ENCODE measurements at places on chromosomes 1 and 21. TPM values are rescaled to one million over a fixed set of nuclear protein-coding genes. Genes with fewer than 3 reads are reported as not detected.

DNA sequence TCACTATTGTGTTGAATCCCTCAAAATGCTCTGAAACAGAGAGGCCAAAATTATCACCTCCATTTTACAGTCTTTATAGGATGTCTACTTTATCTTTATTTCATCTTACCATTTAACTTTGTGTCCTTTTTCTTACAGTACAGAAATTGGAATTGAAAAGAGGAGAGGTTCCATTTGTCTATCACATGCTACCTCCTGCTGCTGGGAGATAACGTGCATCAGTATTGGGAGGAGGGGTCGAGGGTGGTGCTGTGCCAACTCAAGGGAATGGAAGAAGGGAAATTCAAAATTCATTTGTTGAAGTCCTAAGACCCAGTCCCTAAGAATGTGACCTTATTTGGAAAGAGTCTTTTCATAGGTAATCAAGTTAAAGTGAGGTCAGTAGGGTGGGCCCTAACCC is 85.3 kb downstream of the HHIPL2 start:
- no peak for DNase-seq

GRCh38 chr1:199669916-199670315 is 357.6 kb upstream of the NR5A2 start:
- DNase-seq: no peak

GRCh38 chr1:89529196-89529595 is 4.6 kb downstream of the LRRC8B start:
- DNase-seq: no peak

GRCh38 chr21:44294391-44295162 is 5.3 kb upstream of the PFKL start:
- peak; percentile 42 for DNase-seq

GRCh38 chr1:85279458-85280080 is 3.1 kb upstream of the BCL10 start:
- no peak for DNase-seq

GRCh38 chr21:39660191-39660980 is 47.6 kb downstream of the B3GALT5 start:
- DNase-seq: no peak

GRCh38 chr1:202858331-202858730 is 30.6 kb downstream of the RABIF start:
- DNase-seq: no peak

ACTN2 gene
- total RNA-seq: 2.4 TPM

RCC1 gene
- 21.3 TPM for total RNA-seq

GRCh38 chr1:229124520-229125124 is 146.3 kb upstream of the RAB4A start:
- no peak for DNase-seq

DNA sequence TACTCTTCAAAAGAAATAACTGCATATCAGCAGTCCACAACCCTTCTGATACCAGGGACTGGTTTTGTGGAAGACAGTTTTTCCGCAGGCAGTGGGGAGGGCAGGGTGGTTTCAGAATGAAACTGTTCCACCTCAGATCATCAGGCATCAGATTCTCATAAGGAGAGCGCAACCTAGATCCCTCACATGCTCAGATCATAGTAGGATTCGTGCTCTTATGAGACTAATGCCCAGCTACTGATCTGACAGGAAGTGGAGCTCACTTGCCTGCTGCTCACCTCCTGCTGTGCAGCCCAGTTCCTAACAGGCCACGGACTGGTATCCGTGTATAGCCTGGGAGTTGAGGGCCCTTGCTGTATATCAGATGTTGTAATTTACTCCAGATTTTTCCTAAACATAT is 11.5 kb downstream of the RO60 start:
- DNase-seq: no peak

S100A3 gene
- 2.7 TPM for total RNA-seq

DNA sequence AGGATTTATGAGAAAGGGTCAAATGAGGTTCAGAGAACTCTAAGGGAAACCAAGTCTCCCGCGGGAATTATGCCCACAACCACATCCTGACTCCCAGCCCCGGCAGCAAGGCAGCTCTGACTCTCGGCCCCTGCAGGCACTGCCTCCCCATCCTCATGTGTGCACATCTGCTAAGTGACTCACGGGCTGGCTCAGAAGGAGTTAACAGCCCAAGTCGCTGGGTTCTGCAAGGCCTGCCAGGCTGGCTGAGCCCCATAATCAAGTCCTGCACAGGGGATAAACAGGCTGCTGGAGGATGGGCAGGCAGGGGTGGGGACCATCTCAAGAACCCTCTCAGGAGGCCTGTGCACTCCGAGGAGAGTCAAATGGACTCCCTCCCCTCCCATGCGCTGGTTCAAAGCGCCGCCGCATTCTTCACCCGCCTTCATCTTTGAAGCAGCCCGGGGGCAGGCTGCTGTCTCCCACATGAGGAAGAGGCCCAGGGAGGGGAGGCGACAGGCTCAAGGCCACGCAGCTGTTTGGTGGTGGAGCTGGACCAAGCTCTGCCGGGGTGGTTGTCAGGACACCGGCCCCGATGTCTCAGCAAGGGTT is 344.3 kb downstream of the MATN1 start:
- DNase-seq: no peak

- DNase-seq: no peak
Measured at GRCh38 chr21:45328198-45329091, 40.8 kb upstream of the POFUT2 start.

GRCh38 chr1:12152113-12152891 is 14.5 kb upstream of the TNFRSF1B start:
- no peak for DNase-seq

DNA sequence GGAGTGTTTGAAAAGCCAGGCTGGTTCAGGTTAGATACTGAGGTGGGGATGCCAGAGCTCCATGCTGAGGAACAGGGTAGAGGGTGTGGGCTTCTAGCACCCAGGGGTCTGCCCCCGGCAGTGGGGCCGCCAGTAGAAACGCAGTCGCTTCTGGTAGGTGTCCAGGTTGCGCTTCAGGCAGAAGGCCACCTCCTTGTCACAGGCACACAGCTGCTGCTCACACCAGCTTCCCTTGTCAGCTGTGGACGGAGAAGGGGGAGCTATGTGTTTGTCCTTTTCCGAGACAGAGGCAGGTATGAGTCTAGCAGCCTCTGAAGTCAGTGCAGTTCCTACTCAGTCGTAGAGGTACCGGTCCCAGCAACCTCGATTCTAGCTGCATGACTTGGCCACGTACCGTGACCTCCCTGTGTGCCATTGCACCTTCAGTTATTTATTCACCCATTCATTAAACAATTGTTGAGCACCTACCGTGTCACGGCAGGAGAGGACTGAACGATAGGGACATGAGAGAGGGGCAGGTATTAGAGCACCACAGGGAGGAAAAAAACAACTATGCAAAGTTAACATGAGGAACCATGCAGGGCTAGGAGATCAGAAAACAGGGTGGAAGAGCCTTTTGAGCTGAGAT is 5.2 kb downstream of the PLA2G2D start:
- no peak for DNase-seq

- no peak for DNase-seq
Measured at GRCh38 chr1:13701271-13701640, 1.3 kb downstream of the PRDM2 start.

ZBTB48 gene
- total RNA-seq: 9.9 TPM

DNA sequence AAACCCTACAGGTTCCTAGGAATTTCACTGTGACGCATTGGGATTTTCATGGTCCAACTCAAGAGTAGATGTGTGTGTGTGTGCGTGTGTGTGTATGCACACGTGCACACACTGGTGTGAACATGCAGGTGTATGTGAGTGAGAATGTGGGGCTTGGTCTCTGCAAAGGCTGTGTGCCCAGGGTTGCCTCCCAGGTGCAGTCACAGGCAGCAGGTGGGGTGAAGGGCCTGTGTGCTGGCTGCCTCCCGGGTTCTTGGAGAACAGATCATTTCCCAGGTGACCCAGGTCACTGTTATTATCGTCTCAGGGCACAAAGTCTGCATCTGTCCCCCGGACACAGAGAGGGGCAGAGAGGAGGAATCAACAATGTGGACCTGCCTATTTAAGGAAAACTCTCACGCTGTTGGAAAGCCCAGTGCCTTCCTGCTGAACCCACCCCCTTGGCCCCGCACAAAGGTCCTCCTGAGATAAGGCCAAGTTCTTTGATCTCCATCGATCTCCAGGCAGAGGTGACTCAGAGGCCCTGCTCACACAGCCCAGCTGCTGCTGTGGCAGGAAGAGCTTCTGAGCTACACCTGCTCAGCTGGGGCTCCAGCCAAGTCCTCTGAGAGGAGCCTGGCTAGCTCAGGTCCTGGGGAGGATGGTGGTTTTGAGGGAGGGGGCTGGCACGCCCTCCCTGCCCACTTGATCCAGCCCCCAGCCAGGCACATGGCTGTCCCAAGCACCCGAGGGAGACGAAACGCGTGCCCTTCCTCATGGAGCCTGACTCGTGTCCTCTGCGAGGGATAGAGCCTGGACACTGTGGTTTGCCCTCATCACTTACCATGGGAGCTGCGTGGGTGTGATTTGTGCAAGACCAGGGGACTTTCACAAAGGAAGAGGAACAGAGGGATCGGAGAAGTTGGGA is 134.0 kb upstream of the ARHGEF16 start:
- DNase-seq: no peak

GRCh38 chr1:204503122-204503912 is 8.7 kb upstream of the PIK3C2B start:
- no peak for DNase-seq

DNA sequence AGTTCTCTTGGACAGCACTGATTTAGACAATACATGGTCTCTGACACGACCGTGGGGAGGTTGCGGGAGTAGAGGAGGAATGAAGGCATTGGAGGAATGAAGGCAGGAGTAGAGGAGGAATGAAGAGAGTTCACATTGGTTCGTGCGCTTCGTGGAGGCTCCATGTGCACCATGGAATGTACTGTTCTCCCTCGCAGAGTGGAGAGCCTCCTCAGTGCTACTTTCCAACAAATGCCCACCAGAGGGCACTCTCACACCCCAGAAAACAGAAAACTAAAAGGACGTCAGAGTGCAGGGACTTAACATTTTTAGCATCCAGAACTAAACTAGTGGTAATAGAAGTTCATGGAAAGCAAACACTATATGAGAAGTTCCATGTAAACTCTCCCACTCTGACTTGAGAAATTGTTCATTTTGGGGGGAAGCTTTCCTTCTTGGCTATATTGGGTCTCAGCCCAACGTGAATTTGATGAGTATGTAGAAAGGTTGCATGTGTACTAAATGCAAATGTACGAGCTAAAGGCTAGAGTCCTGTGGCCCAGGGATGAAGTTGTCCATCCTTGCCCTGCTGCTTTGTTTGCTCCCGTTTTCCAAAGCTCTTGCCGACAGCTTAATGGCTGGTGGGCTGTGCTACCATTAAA is 211.6 kb downstream of the LMX1A start:
- DNase-seq: peak; percentile 35

CD1E gene
- total RNA-seq: 0.44 TPM

NBPF20 gene
- 2.3 TPM for total RNA-seq

DNA sequence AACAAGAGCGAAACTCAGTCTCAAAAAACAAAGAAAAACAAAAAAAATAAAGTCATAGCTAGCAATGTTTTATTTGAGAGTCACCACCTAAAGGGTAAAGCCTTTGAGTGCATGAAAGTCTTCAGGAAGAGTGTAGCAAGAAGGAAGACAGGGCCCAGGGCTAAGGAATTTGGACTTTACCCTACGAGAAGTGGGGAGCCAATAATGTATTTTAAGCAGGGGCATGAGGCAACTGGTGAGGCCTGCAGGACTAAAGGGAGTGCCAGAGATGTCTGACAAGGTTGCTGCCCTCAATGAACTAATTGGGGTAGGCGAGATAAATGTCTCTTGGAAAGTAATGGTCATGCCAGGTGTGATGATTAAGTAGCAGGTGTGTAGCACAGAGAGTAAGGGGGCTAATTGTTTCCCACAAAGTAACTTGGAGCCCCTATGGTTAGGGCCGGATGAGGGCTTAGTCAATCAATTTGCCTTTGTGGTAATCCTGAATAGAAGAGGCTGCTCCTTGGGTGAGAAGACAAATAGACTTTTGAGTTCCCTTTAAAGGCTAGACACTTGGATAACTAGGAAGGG is 31.6 kb upstream of the CACNA1E start:
- no peak for DNase-seq

- DNase-seq: no peak
Measured at GRCh38 chr21:26115305-26115704, 55.3 kb downstream of the APP start.

DNA sequence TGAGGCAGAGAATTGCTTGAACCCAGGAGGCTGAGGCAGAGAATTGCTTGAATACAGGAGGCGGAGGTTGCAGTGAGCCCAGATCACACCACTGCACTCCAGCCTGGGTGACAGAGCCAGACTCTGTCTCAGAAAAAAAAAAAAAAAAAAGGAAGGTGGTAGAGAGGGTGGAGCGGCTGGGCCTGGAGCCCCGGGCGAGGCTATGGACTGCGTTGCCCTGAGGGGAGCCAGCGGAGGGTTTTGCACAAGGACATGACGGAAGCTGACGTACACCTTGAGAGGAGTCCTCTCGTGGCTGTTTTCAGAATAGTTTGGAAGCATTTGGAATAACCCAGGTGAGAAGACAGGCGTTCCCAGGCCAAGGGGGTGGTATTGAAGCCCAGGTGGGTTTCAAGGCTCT is 6.9 kb upstream of the FBLIM1 start:
- no peak for DNase-seq

GOLT1A gene
- total RNA-seq: not detected

DNA sequence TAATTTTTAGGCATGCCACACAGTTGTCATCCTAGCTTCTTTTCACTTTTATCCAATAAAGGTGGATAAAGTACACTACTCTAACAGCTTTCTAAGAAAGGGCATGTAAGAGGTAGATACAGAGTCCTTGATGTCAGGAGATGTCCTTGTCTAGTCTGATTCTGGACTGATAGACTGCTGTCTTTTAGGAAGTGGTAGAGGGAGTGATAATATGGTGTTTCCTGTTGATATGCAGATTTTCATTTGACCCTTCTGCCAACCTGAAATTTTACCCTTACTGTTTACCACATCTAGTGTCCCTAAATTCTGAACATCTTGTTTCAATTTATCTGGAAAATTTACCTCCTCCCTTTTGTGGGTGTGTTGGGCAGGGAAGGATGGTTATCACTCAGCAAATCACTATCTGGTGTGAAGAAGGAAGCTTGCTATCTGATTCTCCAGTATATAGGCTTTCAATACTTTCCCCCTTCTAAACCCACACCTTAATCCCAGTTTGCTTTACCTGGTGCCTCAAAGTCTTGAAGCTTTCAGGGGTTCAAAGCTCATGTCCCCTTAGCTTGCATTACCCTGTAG is 354.9 kb upstream of the SNX7 start:
- DNase-seq: no peak

DNA sequence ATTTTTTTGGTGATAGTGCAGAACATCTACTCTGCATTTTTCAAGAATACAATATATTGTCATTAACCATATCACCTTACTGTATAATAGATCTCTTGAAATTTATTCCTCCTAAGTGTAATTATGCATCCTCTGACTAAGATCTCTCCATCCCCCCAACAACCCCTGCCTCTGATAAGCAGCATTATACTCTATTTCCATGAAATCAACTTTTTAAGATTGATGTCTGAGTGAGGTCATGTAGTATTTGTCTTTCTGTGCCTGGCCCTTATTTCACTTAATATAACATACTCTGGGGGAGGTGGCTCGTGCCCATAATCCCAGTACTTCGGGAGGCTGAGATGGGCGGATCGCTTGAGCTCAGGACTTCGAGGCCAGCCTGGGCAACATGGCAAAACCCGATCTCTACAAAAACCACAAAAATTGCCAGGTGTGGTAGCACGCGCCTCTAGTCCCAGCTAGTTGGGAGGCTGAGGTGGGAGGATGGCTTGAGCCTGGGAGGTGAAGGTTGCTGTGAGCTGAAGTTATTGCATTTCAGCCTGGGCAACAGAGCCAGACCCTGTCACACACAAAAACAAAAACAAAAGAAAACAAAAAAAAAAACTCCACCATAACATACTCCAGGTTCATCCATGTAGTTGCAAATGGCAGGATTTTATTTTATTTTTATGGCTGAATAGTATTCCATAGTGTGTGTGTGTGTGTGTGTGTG is 5.7 kb downstream of the ACOT11 start:
- no peak for DNase-seq

UMODL1 gene
- not detected for total RNA-seq

Measured in omental fat pad (tissue), 4 donors.